ENCODE measurements at places on chromosomes 13 and 19.
A peak's percentile ranks its signal among the peaks of the same experiment; 100 is the strongest.

DNA sequence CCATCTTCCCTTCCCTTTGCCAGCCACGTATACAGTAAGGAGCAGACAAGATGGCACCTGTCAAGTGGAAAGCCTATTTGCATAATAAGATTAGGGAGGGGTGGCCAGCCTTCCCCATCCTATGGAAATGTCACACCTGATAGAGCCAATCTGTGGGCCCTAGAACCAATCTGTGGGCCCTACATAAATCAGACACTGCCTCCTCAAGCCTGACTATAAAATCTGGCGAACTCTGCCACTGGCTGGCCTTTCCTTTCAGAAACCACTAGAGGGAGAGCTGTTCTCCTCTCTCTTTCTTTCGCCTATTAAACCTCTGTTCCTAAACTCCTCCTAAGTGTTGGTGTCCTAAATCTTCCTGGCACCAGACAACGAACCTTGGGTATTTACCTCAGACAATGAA lies 231.5 kb upstream of the KLHL1 start:
- DNase-seq, result no peak

GRCh38 chr19:16851031-16851712 lies 22.0 kb downstream of the SIN3B start:
- DNase-seq, result no peak

GRCh38 chr19:45499196-45500180 lies 1.2 kb downstream of the PPM1N start:
- DNase-seq, result peak; percentile 65

DNA sequence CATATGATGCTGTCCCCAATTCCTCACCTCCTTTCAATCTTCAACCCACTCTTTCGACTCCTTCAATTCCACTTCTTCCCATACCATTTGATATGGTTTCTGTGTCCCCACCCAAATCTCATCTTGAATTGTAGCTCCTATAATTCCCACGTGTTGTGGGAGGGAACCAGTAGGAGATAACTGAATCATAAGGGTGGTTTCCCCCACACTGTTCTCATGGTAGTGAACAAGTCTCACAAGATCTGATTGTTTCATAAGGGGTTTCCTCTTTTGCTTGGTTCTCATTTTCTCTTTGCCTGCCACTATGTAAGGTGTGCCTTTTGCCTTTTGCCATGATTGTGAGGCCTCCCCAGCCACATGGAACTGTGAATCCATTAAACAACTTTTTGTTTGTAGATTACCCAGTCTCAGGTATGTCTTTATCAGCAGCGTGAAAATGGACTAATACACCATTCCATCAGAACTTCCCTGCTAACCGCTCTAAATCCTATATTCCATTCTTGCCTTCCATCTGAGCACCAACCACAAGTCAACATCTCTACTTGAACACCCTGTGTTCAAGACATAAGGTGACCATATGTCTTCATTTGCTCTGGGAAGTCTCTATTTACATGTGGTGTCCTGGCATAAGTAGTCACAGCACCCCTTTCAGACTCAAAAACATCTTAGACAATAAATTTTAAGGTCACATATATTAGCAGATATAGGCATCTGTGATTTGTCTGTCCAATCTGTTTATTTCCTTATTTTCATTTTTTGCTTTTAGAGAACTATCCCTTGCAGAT lies 122.9 kb downstream of the TSHZ3 start:
- no peak for DNase-seq

GRCh38 chr19:1748115-1748872 lies 5.0 kb upstream of the ONECUT3 start:
- peak; percentile 66 for DNase-seq

DNA sequence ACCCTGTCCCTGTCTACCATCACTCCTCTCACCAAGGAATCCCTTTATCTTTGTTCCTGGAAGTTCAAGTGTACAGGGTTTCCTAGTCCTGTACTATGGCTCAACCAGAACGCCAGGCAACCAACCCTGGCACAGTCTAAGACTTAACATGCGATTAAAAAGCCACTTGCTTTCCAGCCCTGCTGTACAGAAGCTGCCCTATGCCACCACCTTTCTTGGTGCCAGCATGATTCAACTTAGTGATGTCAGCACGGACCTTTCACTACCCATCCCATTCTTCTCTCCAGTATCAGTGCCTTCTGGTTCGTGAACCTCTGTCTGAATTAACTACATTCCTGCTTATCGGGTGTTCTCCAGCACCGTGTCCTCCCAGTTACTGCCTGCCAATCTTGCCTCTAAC lies 151.1 kb downstream of the KLF12 start:
- no peak for DNase-seq

- no peak for DNase-seq
Measured at GRCh38 chr13:49641801-49642291, 13.5 kb downstream of the ARL11 start.

- DNase-seq, result peak; percentile 8
Measured at GRCh38 chr13:109610517-109610916, 175.9 kb downstream of the IRS2 start.

All from GM10248 (cell line).